ENCODE measurements at places on chromosomes 13 and 19. TPM values are rescaled to one million over a fixed set of nuclear protein-coding genes. Genes with fewer than 3 reads are reported as not detected.

Gene TBXA2R
- not detected for total RNA-seq

Gene IFI30
- total RNA-seq, result 8.8 TPM

DNA sequence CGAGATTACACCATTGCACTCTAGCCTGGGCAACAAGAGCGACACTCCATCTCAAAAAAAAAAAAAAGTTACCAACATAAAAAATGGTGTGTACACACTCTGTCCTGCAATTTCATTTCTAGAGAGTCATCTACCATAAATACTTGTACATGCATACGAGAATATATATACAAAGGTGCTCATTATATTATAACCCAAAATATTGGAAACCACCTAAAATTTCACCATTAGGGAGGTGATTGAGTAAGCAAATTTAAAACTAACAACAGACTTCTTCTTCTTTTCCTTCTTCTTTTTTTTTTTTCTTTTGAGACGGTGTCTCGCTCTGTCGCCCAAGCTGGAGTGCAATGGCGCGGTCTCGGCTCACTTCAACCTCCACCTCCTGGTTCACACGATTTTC lies 7.4 kb upstream of the C5AR1 start:
- no peak for DNase-seq

DNA sequence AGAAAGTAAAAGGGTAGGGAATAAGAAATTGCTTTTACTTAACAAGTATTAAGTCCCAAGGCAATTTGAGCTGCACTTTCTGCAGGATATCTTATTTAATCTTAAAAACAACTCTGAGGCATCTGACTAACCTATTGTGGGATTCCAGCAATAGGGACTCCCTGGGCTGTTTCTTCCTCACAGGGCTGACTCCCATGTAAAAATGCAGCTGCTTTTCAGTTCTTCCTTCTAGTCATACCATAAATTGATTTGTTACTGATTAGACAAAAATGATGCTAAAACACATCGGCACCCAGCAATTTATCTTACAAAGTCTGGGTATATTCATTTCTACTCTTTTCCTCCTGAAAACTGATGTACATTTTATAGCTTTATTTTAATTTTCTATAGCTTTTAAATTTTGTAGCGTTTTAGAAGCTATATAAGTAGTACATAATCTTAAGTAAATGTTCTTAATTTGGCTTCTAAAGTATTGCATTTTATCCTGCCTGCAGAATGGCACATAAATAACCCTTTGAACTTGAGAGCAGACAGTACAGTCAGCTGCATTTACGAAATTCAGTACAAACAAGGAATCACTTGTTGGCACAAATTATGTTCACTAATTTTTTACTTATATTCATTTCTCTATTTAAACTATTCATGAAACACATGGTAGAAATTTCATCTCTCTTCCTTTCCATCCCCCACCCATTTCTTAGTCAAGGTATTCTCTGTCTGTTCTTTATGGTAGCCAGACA lies 102.4 kb upstream of the FRY start:
- no peak for DNase-seq

- DNase-seq, result no peak
Observed at GRCh38 chr13:20035130-20035529, 76.6 kb downstream of the ZMYM2 start.

Gene LILRB3
- 3.6 TPM for total RNA-seq

GRCh38 chr13:114263578-114263977 lies 17.8 kb upstream of the UPF3A start:
- DNase-seq, result no peak

DNA sequence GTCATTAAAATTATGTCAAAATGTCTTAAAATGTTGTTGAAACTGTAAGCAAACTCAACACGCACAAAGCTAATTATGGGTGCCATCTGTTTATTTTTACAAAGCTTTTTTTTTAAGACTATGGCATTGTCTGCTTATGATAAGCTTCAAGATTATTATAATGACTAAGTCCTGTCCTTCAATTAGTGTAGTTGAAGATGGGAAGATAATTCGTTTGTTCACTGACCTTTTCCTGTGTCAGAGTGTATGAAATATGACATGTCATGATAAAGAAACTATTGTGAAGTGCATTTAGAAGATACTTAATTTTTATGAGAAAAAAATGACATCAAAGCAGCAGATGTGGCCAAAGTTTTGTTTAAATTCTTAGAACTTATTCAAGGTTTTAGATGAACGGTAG lies 211.3 kb downstream of the PCCA start:
- DNase-seq, result no peak

DNA sequence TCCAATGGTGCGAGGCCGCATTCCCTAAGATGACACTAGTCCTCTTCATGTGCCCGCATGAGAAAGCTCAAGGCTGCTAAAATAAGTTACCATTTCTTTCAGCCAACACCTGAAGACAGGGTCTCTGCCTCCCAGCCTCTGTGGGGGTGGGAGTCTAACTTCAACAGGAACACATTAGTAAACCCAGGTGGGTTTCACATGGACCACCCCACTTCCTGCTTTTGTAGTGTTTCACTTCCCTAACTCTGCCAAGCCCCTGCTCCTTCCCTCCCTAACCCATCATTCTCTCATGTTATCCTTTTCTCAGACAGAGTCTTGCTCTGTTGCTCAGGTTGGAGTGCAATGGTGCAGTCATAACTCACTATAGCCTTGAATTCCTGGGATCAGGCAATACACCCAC lies 783.6 kb downstream of the UQCRFS1 start:
- DNase-seq, result no peak

- DNase-seq, result no peak
Observed at GRCh38 chr19:29320086-29320485, 107.1 kb upstream of the UQCRFS1 start.

GRCh38 chr13:25372284-25373081 lies 709 bp downstream of the ATP8A2 start:
- DNase-seq, result no peak

Gene MAP4K1
- 0.78 TPM for total RNA-seq

Gene CCDC169
- total RNA-seq, result not detected

DNA sequence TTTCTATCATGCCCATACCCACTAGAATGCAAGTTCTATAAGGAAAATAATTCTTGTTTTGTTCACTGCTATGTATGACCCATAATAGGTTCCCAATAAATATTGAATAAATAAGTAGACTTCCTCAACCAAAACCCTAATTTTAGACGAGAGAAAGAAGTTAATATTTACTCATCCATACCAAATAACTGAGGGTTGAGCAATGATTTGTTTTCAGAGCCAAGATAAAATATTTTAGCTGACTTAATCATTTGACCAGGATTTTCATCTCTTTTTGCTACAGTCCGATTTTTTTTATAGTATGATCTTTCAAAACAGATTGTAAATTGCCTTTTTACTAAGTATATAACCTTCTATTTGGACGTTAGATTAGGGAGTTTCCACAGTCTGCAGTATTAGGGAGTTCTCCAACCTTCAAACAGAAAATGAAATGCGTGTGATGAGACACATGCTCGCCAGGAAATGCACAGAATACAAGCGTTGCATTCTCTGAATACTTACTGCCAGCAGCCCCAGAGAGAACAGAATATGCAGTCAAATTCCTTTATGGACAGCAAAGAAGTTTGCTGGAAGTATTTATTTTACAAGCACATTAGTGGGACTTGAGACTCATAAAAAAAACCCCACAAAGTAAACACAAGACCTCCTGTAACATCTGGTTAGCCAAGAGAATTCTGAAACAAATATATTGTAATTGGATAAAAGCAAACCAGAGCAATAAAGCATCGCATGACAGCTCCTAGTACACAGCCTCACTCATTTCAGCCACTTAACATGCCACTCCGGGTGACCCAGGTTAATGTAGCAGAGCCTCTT lies 230.0 kb downstream of the MYO16 start:
- DNase-seq, result no peak

GRCh38 chr19:29564574-29565005 lies 38.8 kb downstream of the VSTM2B start:
- no peak for DNase-seq

- DNase-seq, result no peak
Observed at GRCh38 chr13:79246578-79246949, 159.5 kb downstream of the RBM26 start.

DNA sequence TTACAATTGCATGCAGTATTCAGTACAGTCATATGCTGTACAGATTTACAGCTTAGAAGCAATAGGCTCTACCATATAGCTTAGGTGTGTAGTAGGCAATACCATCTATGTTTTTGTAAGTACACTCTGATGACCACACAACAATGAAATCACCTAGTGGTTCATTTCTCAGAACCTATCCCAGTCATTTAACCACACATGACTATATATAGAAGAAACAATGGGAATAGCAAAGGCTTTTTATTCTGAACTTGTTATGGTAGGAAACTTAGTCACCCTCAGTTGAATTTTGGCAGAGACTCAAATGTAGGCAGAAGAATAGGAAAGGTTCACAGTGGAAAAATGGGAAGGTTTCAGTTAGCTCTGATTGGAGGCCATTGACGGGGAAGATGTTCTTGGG lies 1075.1 kb upstream of the MIR17HG start:
- DNase-seq, result no peak

DNA sequence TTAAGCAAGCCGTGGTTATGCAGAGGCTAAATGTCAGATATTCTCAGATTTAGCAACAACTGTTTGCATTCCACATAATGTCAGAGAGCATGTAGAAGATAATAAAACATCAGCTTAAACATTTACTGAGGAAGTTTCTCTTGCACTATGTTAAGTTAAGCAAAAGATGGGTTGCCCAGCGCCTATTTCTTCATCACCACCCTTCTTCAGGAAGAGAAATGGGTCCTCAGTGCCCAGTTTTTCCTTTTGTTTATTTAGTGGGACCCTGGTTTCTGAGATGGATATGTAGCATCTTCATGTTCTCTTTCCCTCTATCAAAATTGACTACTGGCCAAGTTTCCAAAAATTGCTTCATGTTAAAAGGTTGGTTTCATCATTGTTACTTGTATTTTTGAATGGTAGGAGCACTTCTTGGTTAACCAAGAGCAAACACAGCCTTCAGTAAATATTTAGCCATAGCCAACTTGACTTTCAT lies 356.8 kb downstream of the RFC3 start:
- DNase-seq, result no peak

- DNase-seq, result no peak
Observed at GRCh38 chr19:23784274-23784673, 25.6 kb upstream of the ZNF681 start.

DNA sequence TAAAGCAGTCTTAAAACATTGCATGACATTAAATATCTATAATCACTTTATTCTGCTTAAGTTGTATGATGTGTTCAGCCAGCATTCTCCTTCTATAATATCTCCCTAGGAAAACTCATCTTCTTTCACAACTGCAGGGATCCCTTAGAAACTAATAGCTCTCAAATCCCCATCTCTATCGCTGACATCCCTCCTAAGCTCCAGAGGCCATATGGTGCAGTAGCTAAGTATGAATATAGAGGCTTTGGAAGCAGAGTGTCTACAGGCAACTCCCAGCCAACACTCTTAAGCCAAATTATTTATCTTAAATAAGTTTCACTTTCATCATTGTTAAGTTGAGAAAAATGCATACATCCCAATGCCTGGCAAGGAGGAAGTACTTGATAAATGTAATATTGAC lies 349.5 kb upstream of the MIR17HG start:
- DNase-seq, result no peak

- no peak for DNase-seq
Observed at GRCh38 chr13:21717817-21718216, 46.9 kb downstream of the FGF9 start.

Gene NKPD1
- not detected for total RNA-seq

DNA sequence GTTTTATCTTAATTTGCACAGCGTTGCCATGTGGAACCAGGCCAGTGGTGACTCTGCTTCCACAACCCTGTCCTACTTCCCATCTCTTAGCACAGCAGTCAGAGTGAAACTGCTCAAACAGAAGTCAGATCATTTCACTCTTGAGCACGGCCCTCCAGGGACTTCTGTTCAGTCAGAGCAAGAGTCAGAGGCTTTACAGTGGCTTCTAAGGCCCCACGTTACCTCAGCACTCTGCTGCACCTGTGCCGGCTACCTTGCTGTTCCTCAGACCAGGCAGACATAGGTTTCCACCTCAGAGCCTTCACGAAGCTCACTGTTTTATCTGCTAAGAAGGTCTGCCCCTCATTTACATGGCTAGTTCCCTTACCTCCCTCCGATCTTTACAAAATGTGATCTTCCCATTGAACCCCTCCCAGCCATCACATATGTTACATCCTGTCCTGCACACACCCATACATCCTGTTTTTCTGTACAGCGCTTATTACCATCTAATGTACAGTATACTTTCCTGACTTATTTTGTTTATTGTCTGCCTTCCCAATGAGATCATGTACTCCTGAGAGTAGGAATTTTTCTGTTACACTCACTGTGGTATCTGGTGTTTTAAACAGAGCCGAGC lies 41.6 kb downstream of the TM9SF2 start:
- DNase-seq, result no peak

Gene KLC3
- total RNA-seq, result not detected

Gene PGLYRP1
- total RNA-seq, result not detected

DNA sequence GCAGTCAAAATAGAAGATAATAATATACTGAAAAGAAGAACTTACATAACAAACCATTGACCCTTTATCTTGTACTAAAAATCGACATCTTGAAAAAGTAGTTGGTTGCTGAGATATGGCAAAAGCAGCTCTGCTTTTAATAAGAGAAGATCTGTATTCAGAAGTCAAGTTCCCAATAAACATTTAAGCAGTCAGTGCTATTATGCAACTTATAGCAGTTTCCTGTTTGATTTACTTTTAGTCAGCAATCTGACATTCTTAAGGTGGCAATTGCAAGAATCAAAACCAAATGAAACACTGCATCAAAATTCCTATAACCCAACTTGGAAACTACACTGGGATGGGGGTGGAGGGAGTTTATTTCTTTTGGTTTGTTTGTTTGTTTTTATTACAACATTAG lies 165.5 kb downstream of the TBC1D4 start:
- DNase-seq, result no peak
